ENCODE measurements at places on chromosomes 13 and 19. TPM values are rescaled to one million over a fixed set of nuclear protein-coding genes. Genes with fewer than 3 reads are reported as not detected.

Gene SGTA
- total RNA-seq, result 70.2 TPM

Gene TBXA2R
- total RNA-seq, result not detected

Gene ZNF223
- 2.9 TPM for total RNA-seq

Gene OR7C1
- total RNA-seq, result not detected

Gene SLC6A16
- not detected for total RNA-seq

Gene TSKS
- not detected for total RNA-seq

Gene CABP5
- not detected for total RNA-seq

Gene IGSF23
- total RNA-seq, result not detected

Gene PRR19
- 0.33 TPM for total RNA-seq

Measured in airway epithelial cell (primary cell).